ENCODE measurements at places on chromosomes 2 and 18. TPM values are rescaled to one million over a fixed set of nuclear protein-coding genes. Genes with fewer than 3 reads are reported as not detected.

ZNF24 gene
- 73.6 TPM for polyA plus RNA-seq

SERPINB3 gene
- polyA plus RNA-seq, result not detected

KRTCAP3 gene
- polyA plus RNA-seq, result 17.1 TPM

DNA sequence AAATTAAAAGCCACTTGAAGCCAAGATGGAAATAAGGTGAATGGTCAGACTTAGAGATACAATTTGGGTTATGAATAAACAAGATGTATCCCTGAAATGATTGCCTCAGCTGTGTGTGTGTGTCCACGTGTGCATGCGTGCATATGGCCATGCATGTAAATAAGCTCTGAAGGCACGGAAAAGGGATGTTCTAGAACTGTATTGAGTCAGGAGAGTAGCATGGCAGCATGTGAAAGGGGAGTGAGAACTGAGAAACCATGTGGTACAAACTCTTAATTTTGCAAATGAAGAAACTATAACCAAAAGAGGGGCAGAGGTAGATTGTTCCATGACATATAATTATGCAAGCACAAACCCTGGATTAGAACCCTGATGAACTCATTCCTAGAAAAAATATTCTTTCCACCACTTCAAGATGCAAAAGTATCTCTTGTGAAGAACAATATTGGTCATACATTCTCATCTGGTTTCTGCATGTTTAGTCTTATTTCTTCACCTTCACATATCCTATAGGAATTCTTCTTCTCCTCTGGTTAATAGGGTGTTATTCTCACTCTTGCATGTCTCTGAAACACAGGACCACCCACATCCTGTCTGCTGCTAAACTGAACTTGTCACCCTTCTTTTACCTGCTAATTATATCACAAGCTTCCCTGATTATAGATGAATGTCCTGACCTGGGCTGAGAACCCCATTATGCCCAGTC is 455.8 kb downstream of the SETBP1 start:
- DNase-seq, result no peak

GRCh38 chr2:99127981-99128380 is 13.5 kb upstream of the C2orf15 start:
- DNase-seq, result no peak

- DNase-seq, result no peak
Measured at GRCh38 chr18:56273541-56274219, 364.7 kb downstream of the TXNL1 start.

DNA sequence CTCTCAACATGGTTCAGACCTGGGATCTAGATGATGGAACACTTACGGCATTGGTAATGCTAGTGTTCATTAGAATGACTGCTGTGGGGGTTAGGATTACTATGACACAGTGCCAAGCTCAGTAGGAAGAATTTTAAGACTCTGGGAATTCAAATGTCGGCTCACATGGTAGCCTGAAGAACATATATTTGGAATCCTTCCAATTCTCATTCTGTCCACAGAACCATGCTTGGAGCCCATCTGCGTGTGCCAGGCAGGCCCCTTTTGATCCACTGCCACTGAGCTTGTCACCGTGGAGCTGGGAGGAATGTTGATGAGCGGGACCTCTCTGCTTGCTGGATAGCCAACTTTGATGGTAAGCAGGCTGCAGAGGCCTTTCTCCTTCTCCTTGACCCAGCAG is 322.0 kb upstream of the SOX11 start:
- no peak for DNase-seq

DNA sequence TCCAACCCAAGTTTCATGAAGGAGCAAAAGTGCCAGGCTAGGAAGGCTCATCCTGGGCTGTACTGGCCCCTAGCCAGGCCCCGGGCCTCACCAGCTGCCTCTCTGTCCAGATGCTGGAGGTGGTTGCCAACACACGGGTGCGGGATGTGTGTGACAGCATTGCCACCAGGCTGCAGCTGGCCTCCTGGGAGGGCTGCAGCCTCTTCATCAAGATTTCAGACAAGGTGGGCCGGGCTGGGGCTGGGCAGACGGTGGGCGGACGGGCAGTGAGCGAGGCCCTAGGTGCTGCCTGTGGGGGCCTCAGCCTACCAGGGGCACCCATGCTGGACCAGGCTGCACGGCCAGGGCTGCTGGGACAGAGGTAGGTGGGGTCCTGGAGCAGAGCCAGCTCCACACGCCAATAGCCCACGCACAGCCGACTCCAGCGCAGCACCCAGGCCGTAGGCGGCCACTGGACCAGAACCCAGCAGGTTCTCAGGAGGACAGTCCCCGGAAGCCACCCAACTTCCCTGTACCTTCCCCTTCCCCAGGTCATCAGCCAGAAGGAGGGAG is 11.8 kb upstream of the GPR17 start:
- no peak for DNase-seq
